ENCODE measurements at places on chromosomes 7 and 10.
A peak's percentile ranks its signal among the peaks of the same experiment; 100 is the strongest.

DNA sequence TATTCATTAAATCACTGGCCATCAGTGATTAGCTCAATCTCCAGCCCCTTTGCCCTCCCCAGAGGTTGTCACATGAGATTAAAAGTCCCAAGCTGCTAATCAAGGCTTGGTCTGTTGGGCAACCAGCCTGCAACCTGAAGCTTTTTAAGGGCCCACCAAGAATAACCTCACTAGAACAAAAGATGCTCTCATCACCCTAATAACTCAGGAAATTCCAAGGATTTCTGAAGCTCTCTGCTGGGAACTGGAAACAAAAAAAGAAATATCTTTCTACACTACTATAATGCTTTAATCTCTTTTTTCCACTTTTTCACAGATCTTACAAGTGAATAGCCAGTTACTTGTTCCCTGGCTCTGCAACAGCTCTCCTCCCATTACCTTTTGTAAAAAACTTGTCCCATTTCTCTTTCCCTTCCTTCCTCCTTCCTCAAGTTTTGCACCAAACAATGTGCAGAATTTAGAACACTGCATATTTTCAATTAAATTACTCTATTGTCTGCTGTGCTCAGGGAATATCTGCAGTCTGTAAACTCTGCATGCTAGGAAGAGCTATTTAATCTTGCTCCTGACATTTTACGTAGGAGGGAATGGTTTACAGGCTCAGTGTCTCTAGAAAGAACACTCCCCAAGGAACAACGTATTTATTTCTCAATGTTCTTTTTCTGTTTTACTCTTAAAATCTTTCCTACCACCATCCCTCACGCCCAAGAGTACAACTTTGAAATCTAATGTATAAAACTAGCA, 169.1 kb downstream of the IMMP2L start:
- no peak for DNase-seq

DNA sequence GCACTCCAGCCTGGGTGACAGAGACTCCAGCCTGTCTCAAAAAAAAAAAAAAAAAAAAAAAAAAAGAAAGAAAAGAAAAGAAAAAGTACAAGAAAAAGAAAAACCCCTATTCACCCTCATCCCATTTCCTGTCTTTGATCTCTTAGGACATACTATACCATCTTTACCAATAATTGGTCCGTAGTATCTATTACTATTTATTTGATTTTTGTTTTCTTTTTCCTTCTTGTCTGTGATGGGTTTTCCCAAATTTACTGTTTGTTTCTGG, 41.6 kb downstream of the PDIA4 start:
- DNase-seq: no peak

DNA sequence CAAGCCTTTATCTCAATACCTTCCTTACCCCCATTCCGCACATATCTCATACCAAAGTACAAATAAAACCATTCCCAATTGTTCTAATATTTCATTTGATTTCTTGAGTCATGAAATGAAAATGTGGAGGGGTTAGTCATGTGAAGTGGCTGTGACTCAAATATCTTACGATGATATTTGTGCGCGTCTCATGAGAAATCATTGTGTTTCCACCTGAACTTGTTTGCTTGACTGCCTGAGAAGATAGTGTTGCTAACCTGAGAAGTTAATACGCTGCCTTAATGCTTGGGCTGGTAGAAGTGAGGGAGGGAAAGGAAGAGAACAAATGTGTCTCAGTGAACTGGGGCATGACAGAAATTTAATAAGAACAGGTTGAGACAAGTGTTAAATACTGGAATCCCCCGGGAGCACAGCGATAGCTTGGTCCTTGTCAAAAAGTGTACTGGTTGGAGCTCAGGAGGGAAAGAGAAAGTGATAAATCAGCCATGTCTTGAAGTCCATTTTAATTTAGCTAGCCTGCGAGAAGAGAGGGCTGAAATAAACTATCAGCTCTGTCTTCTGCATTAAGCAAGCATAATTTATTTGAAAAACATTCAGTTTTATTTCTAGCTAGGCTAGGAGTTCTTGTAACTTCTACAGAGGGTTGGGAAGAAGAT, 7.2 kb upstream of the EPHA1 start:
- DNase-seq: no peak

- no peak for DNase-seq
These were observed 453.4 kb upstream of the PODXL start for GRCh38 chr7:132009778-132010177.

DNA sequence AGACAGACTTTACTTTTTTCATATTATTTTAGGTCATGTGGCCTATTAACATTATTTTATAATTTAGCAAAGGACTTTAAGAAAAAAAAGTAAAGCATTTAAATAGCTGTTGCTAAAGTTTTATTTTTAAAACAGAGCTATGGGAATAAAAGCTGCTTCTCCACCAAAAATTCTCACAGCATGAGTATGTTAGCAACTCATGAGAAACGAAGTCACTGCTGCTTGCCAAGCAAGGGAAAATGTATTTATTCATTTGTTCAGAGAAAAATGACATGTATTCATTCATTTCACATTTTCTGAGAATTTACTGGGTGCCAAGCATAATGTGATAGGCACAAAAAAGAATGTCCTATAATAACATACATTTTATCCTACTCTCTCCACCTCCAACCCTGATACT, 5.1 kb downstream of the LRRC72 start:
- DNase-seq: no peak

GRCh38 chr7:52271703-52272102, 763.7 kb upstream of the POM121L12 start:
- no peak for DNase-seq

DNA sequence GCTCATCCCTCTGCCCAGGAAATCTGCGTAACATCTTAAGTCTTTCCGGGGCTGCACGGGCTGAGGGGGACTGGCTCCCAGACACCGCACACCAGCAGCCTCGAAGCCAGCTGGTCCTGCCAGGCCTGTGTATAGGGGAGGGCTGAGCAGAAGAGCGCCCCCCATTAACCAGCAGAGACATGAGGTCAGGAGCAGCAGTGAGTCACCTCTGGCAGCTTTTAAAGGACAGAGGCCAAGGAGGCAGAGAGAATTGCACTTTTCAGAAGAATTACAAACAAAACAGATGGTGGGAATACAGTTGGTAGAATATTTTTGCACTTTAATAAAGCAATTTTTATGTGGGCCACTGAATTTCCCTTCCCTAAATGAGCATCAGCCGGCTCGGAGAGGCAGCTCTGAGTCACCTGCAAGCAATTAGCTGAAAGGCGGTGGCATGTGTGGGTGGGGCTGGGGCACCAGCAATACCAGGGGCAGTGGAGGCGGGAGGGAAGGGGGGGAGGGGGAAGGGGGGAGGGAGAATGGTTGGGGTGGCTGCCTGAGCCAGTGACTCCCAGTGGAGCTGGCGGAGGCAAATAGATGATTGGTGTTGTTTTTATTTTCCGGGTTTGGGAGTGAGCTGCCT, 39.1 kb downstream of the GOLGA7B start:
- DNase-seq: no peak

GRCh38 chr10:126504063-126504760, 115.9 kb upstream of the ADAM12 start:
- DNase-seq: peak; percentile 52

- DNase-seq: peak; percentile 51
These were observed 72.0 kb downstream of the SLC37A3 start for GRCh38 chr7:140326116-140326928.

GRCh38 chr7:135601182-135601581, 43.5 kb downstream of the NUP205 start:
- no peak for DNase-seq

DNA sequence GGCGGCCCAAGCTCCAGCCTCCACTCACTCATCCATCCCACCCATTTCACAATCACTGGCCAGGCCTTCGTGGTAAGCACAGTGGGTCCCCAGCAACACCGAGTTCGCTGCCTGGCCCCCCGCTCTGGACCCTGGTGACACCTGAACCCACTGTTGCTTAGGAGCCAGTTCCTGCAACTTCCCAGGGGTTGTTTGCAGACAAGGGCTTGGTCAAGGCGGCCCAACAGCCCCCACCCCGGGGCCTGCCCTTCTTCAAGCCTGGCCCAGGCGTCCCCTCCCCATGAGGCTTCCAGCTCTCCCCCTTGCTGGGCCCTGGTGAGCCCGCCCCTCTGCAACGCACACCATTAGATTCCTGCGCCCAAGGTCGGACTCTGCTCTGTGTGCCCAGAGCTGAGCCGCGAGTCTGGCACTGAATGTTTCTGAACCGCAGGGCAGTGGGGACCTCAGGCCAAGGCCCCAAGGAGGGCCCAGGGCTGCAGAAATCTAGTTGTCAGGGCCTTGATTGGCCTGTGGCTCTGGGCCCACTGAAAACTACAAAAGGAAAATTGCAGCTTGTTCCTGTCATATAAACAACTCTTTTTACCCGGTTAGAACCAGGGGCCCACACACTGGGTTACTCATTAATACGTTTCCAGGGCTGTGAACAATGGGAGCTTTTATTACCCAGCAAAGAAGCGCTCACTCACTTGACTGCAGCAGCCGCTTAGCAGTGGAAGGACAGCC, 2.1 kb upstream of the COX19 start:
- no peak for DNase-seq

GRCh38 chr10:57333880-57334279, 933.8 kb downstream of the IPMK start:
- no peak for DNase-seq

- DNase-seq: no peak
These were observed 58.1 kb downstream of the CCDC186 start for GRCh38 chr10:114115661-114116445.

GRCh38 chr7:21986096-21986495, 40.4 kb upstream of the CDCA7L start:
- DNase-seq: no peak

GRCh38 chr7:101863598-101863997, 46.2 kb downstream of the CUX1 start:
- no peak for DNase-seq

- DNase-seq: no peak
These were observed 26.7 kb downstream of the ZSCAN25 start for GRCh38 chr7:99643464-99643863.

DNA sequence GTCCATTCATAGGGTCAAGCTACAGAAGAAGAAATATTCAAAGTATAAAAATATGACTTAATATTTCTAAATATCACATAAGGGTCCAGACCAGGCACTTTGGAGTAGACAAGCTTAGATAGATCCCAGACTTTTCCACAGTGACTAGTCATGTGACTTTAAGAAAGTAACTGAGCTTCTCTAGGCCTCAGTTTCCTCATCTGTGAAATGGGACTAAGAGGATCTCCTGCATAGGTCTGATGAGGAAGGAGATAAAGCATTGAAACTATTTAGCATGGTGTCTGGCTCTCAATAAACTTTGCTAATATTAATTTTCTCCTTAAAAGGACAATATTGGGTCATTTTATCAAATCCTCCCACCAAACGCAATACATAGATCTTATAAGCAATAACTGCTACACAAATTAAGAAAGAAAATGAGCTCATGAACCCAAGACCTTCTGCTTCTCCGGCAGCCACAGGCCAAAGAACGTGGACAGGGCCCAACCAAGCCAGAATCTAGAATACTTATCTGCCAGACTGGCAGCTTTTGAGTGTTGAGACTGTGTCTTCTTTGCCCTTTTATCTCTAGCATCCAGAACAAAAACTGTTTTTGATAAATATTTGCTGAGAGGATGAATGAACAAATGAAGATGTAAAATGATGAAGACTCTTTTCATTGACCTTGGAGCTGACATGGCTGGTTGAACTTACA, 1.6 kb upstream of the TARP start:
- no peak for DNase-seq

DNA sequence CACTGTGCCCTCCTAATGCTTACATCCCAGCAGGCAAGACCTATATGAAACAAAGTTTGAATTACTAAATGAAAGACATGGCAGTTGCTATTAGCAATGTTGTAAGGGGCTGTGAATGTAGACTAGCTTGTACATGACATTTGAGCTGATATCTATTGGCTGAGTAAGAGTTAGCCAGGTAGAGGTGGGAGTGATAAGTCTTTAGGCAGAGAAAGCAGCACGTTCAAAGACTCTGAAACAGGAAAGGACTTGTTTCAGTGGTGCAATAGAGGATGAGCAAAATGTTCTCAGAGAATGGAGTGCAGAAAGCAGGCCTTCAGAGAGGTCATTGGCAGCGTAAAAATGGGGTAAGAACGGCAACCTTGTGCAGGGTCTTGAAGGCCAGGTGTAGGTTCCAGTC, 687.6 kb downstream of the AUTS2 start:
- no peak for DNase-seq

DNA sequence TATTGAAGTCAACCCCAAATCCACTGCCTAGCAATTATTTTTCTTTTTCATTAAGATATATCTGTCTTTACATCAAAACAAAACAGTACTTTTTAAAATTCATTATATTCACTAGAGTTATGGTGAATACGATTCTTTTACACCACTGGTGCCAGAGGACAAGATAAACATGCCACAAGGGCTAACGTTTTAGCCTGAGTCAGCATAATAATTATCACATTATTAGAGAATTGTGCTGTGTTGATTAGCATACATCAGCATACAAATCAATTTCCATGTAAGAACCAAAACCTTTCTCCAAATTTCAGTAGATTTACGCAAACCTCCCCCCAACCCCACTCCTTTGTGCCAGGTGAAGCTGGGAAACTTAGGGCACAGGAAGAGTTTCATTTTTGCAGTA, 131.1 kb upstream of the TMEM106B start:
- no peak for DNase-seq

DNA sequence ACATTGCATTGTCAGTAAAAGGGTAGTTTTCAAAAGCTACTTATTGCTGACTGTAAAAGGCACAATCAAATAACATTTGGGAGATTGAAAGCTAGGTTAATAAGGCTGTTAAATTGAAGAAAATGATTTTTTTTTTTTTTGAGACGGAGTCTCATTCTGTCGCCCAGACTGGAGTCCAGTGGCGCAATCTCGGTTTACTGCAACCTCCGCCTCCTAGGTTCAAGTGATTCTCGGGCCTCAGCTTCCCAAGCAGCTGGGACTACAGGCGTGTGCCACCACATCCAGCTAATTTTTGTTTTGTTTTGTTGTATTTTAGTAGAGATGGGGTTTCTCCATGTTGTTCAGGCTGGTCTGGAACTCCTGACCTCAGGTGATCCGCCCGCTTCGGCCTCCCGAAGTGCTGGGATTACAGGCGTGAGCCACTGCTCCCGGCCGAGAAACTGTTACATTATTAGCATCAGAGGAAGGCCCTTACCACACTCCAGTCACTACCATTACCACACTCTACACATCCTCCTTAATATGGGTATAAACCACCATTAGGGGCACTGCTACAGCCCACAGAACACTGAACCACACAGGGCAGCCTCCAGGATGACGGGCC, 1.0 kb downstream of the CYP51A1 start:
- DNase-seq: no peak

DNA sequence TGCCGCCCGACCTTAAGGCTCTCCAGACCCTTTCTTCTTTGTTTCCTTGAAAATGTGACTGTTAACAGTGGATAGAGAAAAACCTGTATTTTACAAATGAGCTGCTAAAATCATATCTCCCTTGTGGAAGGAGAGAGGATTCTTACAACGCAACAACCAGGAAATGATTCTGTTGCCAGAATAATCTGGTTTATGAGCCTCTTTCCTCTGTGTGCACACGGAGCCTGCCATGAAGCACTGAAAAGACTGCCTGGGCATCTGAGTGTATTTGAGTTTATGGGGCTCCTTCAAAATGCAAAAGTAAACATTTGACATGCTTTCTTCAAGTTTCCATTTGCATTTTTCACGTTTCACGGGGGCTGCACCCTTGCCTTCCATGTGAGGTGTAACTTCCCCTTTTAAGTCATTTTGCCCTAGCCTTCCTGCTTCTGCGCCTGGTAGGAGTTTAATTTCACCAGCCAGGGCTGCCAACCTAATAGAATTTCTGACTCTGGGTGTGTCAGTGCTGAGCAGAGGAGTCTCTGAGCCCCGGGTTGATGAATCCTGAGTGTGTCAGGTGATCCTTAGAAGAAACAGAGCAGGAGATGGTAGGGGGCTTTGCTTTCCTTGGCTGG, 101.2 kb downstream of the GRB10 start:
- peak; percentile 39 for DNase-seq
